Ammon's horn (tissue), 1 donor: ENCODE measurements at places on chromosomes 2 and 18.

DNA sequence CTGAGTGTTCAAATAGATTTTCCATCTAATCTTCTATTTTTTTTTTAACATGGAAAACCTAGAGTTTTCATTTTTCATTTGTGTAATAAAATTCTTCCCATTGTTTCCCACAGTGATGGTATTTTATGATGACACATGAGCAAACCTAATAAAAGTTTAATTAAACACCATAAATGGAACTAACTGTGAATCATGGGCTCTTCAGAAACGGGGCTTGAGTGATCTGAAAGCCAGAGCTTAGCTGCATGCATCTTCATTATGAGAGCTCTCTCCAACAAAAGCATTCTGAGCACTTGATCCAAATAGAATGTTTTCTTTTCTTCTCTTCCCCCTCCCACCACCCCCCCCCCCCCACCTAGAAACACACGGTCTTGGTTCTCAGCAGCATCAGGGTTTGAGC lies 82.1 kb upstream of the REV1 start:
- DNase-seq: no peak

DNA sequence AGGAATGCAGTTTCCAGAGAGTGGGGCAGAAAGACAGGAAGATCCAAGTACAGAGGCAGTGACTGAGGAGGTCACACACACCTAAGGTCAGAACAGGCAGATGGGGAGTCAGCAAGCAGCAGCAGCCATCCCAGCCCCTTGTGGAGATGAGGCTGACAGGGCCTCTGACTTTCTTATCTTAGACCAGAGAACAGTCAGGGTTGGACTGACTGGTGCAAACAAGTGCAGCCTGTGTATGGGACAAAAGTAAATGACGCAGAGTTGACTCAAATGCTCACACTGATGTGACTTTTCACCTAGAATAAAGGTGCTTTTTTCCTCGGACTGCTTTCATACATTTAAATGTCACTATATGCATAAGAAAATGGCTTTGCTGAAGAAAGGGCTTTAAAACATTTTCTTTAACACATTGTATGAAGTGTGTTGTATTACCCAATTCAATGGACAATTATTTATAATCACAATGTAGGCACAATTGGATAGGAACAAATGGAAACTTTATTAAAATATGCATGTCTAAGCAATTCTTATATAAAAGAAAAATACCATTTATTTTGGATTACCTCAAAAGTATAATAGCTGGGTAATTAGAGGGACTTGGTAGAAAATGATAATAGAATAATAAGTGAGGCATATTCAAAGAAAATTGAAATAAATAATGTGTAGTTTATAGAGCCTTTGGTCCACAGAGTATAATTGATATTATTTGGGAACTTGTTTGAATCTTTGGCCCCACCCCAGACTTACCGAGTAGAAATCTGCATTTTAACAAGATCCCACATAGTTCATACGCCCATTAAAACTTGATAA lies 1321.5 kb upstream of the CELF4 start:
- DNase-seq: no peak

DNA sequence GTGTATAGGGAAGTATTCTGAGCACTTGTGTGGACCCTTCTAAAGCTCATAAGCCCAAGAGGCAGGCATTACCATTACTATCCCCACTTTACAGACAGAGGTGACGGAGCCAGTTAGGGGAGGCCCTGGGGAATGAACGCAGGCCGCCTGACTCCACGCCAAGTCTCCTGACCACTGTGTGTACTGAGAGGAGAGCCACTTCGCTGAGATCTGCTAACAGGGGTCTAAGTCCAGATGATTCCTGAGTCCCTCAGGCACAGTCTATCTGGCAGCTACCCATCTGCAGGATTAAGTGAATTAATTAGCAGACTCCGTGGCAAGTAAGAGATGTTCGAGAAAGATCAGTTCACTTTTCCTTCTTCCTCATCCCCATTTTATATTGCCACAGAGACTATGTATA lies 13.7 kb downstream of the CYB5A start:
- DNase-seq: no peak

GRCh38 chr2:160918906-160919503 lies 241.2 kb upstream of the TANK start:
- peak; percentile 16 for DNase-seq

DNA sequence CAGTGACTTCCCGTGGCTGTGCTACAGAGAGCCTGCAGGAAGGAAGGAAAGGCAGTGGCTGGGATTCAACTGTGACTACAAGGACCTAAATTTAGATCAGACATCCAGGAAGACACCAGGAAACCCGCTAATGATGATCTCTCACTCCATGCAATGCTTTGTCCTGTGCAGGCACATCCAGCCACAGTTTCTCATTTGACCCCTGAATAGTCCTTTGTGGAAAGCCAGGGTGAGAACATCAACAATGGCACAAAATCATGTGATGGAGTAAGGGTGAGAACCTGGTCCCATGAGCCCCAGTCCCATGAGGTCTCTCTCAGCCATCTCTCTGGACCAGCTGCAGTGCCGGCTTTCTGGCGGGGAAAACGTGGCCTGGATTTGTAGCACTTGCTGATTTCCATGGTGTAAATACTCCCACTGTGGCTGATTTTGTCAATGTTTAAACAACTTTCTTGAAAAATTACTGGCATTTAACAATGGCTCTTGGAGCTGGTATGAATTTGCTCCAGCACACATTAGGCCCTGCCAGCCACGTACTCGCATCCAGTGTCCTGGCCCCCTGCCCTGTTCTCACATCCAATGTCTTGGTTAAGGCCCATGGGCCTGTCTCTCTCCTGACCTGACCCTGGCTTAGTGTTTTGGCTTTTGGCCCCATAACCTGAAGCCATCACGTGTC lies 159.0 kb upstream of the HAAO start:
- peak; percentile 32 for DNase-seq

- no peak for DNase-seq
Measured at GRCh38 chr18:32618546-32618945, 147.9 kb upstream of the GAREM1 start.

GRCh38 chr18:42373584-42373983 lies 418.6 kb downstream of the PIK3C3 start:
- DNase-seq: no peak

DNA sequence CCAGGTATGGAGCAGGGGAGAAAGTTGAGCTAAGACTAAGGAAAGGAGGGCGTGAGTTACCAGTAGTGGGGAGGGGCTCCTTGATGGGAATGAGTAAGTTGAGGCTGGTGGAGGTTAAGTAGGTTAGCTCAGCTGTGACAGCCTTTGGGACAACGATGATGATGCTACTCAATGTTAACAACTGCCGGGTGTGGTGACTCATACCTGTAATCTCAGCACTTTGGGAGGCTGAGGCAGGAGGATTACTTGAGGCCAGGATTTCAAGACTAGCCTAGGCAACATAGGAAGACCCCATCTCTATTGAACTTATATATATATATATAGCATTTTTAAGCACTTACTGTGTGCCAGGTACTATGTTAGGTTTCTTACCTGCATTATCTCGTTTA lies 48.4 kb downstream of the HK2 start:
- DNase-seq: no peak

- no peak for DNase-seq
Measured at GRCh38 chr2:31286230-31286629, 52.3 kb downstream of the EHD3 start.

- no peak for DNase-seq
Measured at GRCh38 chr18:12867441-12868123, 16.5 kb downstream of the PTPN2 start.

GRCh38 chr2:191690327-191690726 lies 12.4 kb downstream of the NABP1 start:
- DNase-seq: no peak

DNA sequence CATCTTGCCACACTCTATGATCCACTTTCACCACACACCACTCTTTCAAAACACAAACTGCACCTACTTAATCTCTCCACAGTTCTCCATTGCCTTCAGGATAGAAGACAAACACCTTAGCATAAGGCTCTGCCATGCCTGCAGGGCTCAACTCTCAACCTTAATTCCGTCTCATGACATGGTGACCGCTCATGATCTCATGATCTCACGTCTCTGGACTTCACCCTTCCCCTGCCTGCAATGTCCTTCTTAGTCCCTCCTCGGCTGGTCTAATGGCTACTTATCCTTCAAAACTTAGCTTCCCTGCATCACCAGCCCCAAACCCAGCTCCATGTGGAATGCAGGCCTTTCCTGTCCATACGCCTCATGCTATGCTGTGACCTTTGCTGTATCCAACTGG lies 85.3 kb downstream of the ACVR1 start:
- DNase-seq: no peak

DNA sequence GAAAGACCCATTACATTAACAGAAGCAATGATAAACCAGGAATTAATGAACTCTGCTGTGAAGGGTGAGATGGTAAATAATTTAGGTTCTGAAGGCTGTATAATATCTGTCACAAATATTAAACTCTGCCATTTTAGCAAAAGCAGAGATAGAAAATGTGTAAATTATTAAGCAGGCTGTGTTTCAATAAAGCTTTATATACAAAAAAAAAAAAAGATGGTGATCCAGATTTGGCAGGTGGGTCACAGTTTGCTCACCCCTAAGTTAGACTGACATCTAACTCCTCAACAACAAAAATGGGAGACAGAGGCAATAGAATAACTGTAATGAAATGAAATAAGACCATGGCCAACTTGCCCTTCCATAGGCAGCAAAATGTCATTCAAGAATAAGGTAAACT lies 157.3 kb upstream of the FANCL start:
- no peak for DNase-seq
